ENCODE measurements at places on chromosomes 6 and 20.

GRCh38 chr20:34863421-34863965, 9.2 kb downstream of the GGT7 start:
- no peak for DNase-seq

DNA sequence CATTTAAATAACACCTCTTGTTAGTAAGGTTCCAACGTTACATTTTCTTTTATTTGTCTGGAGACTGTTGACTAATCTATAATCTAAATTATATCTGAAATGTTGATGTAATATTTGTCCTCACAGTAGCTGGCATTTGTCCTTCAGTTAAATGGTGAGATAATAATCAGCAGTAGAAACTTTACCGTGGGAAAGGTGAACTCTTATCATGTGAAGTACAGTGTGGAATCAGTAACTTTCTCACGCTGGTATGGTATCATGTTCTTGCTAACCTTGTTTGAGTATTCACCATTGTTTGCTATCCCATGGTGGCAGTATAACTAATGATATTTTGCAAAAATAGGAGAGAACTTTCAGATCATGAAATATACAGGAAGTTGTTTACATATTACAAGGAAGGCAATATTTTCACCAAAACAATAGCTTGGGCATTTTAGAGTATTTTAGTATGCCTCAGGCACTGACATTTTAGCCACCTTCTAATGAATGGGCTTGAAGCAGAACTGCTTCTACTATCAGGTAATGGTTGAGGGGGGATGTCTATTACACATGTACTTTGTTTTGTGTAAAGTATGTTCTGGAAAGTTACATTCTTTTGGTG, 4.8 kb downstream of the GMNN start:
- no peak for DNase-seq

- DNase-seq, result peak; percentile 64
These were observed 2.7 kb upstream of the COL12A1 start for GRCh38 chr6:75208298-75209183.

- DNase-seq, result no peak
These were observed 9.4 kb upstream of the ACSS1 start for GRCh38 chr20:25067102-25067987.

- DNase-seq, result no peak
These were observed 49.7 kb downstream of the GRM4 start for GRCh38 chr6:34096193-34096592.

GRCh38 chr6:26206868-26207801, 119.9 kb downstream of the HFE start:
- DNase-seq, result no peak

DNA sequence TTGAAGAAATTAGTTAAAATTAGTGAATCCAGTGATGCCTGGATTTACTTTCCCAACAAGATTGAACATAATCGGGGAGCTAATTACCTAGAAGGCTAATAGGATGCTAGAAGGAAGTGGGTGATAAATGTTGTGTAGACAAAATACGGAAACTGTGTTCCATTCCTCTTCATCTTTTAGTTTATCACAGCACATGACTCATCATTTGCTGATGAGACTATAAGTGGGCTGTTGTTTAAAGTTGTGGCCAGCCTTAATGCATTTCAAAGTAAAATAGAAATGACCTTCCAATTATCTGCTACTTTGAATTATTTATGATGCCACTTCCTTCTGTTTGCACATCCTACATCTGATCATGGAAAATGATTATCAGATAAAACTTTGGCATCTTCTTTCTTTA, 43.4 kb downstream of the OGFRL1 start:
- DNase-seq, result no peak

DNA sequence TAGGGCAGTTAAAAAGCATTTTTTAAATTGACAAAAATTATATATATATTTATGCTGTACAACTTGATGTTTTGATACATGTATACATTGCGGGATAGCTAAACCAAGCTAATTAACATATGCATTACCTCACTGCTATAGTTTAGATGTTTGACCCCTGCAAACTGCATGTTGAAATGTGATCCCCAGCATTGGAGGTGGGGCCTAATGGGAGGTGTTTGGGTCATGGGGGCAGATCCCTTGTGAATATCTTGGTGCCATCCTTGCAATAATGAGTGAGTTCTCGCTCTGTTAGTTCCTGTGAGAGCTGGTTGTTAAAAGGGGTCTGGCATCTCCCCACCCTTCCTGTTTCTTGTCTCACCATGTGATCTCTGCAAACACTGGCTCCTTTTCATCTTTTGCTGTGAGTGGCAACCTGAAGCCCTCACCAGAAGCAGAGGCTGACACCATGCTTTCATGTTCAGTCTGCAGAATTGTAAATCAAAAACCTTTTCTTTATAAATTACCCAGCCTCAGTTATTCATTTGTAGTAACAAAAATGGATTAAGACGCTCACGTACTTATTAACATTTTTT, 111.8 kb downstream of the MCHR2 start:
- no peak for DNase-seq

GRCh38 chr6:47093169-47093568, 51.0 kb upstream of the ADGRF1 start:
- DNase-seq, result no peak

DNA sequence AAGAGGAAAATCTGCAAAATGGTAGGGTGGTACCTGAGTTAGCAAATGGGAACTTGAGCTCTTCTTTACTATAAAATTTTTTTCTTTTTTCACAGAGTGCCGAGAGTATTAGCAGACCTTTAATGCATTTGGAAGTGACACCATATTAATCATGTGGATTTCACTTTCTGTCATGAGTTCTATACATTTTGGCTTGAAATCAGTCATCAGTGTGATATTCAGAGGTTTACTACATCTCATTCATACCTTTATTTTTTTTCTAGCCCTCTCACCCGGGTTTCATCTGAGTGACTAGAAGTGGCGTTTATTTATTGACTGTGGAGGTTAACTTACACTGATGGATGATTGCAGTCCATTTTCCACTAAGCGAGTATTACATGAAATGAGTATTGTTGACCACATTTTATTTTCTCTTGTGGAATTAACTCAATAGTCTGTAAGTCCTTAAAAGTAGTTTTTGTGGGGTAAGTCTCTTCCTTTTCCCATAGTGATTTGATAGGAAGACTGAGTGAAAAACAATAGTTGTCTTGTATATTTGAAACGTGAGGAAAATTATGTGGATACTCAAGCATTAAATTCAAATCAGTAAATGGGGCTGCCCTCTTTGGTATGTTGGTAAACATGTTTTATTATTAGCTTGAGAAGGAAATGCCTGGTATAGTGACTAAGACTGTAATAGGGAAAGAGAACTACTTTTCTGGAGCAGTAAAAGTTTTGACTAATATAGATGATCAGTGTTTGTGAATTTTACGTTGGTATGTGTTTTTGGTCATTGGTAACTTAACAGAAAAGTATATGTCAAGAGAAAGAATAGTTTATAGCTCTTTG, 55.5 kb downstream of the JARID2 start:
- DNase-seq, result no peak

- DNase-seq, result no peak
These were observed 29.0 kb downstream of the MYLIP start for GRCh38 chr6:16157909-16158308.

- DNase-seq, result no peak
These were observed 123.1 kb downstream of the OLIG3 start for GRCh38 chr6:137370871-137371633.

DNA sequence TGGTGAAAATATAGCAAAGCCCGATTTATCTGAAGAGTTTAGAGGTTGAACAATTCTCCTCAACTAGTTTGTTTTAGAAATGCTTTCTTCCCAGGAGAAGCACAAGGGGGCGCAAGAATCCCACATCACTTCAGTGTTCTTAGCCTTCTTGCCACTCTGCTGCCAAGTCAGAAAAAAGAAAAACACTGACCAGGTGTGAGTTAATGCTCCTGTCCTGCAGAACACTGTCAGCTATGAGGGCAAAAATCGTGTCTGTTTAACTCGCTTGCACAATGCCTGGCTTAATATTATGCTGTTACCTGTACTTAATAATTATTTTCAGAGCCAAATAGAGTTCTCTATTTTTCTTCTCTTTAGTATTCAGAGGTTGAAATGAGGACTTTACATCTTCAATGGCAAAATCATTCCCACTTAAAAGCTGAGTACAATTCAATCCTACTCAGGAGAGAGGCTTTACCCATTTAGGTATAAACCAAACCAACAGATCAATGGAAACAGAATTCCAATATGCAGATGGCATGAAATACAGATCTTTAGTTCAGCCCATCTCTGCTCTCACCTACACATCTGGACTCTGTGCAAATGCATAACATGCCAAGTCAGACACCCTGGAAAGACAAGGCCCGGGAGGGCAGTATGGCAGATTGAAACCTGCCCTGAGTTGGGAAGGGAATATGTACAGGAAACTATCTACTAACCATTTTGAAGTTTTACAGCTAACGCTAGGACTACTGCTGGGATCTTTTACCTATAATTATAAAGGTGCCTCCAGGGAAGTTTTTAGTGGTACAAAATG, 71.4 kb upstream of the TULP1 start:
- peak; percentile 34 for DNase-seq

DNA sequence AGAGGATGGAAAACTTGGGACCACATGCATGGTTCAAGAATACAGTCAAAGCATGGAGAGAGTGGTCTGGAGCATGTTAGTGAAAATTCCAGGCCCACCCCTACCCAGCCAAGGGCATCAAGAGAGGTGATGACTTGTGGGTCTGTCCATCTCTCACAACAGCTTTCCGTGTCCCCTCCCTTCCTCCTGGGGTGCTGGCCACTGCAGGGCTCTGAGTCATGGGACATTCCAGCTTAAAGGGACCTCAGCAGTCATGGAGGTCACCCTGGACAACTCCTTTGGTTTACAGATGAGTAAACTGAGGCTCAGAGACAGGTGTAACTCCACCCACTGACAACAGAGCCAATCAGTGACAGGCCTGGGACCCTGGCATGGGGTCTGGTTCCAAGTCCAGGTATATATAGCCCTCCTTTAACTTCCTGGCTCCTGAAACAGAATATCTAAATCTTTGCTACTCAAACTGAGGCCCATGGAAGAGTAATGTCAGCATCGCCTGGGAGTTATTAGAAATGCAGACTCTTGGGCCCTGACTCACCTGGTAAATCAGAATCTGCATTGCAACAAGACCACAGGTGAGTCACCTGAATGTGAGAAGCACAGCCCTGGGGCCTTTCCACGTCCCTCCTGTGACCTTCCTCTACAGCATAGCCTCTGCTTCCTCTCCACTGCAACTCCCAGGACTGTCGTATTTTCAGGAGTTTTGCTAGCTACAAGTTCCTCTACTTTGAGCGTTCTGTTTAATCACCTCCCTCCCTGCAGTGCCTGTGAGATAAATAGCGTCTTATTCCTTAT, 170.2 kb downstream of the ZDHHC14 start:
- DNase-seq, result no peak

DNA sequence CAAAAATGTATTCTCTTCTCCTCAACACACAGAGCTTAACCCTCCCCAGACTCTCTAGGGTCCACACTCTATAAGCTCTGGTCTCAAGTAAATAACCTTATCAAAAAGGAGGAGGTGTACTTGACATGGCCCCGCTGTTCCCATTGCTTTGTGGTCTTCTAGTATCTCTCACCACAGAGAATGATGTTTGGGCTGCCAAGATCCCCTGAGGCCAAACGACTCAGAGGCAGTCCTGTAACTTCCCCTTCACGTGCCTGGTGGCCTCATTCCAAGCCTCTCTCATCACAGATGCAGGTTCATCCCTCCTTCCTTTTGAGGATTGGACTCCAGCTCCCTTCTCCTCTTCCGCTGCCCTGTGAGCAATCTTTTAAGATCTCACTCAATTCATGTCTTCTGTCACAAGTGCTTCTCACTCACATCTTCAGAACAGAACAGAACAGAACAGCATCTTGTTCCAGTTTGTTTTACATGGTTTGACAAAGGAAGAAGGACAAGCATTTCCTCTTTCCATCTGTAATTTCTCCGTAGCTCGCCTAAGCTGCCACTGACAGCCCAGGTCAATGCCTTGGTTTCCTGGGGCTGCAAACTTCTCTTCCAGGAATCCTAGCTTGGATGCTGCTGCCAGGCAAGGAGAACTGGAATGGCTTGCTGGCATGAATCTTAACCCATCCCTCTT, 541.5 kb downstream of the CD83 start:
- no peak for DNase-seq

- no peak for DNase-seq
These were observed 38.2 kb downstream of the MICA start for GRCh38 chr6:31441365-31442267.

DNA sequence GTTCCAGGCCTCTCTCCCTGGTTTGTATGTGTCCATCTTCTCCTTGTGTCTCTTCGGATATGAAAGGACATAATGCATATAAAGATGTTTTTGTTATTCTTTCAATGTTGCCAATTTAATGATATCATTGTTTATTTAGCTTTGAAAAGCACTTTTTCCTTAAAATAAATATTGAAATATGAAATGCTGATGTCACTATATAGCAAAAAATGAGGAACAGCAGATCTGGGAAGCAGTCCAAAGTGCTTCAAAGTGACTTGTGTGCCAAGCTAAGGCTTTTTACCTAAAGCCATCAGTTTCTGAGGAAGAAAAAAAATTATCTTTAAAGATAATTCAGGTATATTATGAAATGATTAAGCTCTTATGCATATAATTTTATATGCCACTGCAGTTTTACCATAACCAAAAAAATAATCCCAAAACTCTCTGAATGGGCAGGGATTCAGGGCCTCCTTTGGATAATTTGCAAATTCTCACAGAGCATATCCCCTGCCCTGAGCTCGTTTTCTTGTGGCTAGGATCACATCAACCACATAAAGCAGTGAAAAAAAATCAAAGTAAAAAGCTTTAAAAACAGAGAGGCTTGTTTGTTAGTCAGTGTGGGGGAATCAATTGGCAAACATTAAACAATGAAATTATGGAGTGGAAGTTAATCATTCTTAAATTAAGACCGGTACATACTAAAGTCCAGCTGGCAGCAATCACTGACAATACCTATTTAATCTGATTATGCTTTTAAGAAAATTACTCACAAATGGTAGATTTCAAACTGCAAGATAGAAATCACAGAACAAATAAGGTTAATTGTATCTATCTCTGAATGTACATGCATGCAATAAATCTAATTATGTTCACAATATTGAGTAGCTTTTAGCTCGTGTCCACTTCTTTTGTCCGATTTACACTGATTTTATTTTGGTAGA, 1027.9 kb upstream of the ADGRB3 start:
- DNase-seq, result no peak

- no peak for DNase-seq
These were observed 248.1 kb downstream of the CD109 start for GRCh38 chr6:73943930-73944652.

- no peak for DNase-seq
These were observed 11.5 kb upstream of the PLCG1 start for GRCh38 chr20:41125530-41126457.

DNA sequence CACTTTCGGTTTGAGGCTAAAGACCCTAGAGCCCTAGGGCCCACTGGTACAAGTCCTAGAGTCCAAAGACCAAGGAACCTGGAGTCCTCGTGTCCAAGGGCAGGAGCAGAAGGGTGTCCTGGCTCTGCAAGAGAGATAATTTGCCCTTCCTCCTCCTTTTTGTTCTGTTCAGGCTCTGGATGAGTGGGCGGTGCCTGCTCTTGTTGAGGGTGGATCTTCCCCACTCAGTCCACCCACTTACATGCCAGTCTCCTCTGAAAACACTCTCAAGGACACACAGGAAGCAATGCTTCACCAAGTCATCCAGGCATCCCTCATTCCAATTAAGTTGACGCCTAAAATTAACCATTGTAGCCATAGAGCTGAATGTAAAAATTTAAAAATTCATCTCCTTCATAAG, 102.1 kb downstream of the UST start:
- DNase-seq, result no peak

Measured in stimulated activated CD4-positive, alpha-beta T cell treated with anti-CD3 and anti-CD28 coated beads, TNF-alpha, amount 100 ng/mL, for 48 hours (primary cell).